ENCODE measurements at places on chromosomes 7 and 10.
A peak's percentile ranks its signal among the peaks of the same experiment; 100 is the strongest.

DNA sequence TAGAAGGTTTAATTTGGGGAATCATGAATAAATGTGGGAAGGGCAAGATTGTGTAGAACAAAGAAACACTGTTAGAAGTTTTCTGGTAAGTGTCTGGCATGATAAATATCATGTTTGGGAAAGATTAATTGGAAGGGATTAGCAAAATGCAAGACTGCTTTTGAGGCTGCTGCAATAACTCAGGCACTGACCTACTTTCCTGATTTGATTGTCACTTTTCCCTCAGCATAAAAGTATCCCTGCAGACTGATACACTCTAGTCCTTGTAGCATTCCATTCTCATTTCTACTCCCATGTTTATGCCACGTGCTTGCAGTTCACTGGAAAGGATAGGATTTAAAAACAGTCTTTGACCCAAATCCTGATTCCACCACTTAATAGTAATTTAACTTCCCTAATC is 303.3 kb upstream of the SEMA3A start:
- no peak for DNase-seq

DNA sequence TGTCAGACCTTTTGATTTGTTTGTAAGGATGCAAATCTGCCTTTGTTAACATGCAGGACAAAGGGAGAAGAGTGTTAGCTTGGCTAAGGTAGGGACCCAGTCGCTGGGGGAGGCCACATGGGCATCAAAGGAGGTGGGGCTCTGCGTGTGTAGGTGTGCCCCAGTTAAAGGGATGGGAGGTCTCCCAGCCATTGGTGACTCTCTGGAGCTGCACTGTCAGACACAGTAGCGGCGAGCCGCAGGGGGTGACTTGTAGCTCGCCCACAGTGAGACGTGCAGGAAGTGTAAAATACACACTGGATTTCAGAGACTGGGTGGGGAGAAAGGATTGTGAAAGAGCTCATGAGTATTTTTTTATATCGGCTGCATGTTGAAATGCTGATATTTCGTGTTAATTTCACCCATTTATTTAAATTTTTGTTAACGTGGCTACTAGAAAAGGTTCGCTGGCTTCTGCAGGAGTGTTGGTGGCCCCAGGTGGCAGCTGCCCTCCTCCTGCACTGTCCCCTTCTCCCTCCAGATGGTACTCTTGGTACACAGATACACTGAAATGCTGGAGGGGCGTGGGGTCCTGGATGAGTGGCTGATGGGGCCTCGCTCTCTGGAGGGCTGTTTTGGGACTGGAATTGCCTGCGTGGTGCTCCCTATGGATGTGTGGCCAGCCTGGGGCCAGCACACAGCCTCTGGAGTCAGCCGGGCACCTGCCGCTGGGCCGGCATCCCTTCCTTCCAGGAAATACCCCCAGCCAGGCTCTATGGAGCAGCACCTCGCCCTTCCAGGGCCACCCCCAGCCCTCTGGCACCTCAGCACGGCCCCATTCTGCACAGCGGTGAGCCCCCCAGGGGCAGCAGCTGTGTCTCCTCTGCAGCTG is 59.2 kb downstream of the LHPP start:
- DNase-seq = peak; percentile 89

- peak; percentile 80 for DNase-seq
Observed at GRCh38 chr7:45026984-45027773, 27.2 kb downstream of the CCM2 start.

GRCh38 chr7:137789215-137789882 is 57.4 kb downstream of the DGKI start:
- DNase-seq = no peak

DNA sequence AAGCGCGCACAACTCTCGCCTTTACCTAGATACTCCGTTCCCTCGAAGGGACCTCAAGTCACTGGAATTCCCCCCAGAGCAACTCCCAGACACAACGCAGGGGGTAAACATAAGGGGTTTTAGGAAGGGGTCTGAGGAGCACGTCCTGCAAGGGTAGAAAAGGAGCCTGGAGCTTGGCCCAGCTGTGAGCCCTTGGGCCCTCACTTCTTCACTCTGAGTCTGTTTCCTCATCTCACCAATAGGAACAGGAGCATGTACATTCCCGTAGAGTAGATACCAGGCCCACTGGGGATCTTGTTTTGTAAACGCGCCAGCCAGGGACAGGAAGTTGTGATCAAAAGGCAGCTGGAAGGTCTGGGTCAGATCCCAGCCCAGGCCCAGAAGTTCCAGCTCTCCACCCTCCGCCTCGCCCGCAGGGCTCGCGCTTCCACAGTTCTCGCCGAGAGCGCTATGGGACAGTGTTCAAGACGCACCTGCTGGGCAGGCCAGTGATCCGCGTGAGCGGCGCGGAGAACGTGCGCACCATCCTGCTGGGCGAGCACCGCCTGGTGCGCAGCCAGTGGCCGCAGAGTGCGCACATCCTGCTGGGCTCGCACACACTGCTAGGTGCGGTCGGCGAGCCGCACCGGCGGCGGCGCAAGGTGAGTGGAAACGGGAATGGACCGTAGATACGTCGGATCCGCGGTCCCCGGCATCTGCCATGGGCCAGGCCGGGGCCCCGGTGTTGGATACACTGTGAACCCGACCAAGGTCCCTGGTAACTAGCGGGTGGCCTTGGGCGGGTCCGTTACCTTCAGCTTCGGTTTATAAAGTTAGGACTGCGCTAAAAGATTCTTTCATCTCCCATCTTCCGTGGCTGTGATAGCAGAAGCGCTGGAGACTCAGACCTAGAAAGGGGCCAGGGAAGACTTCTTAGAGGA is 1.3 kb downstream of the CYP26C1 start:
- no peak for DNase-seq

DNA sequence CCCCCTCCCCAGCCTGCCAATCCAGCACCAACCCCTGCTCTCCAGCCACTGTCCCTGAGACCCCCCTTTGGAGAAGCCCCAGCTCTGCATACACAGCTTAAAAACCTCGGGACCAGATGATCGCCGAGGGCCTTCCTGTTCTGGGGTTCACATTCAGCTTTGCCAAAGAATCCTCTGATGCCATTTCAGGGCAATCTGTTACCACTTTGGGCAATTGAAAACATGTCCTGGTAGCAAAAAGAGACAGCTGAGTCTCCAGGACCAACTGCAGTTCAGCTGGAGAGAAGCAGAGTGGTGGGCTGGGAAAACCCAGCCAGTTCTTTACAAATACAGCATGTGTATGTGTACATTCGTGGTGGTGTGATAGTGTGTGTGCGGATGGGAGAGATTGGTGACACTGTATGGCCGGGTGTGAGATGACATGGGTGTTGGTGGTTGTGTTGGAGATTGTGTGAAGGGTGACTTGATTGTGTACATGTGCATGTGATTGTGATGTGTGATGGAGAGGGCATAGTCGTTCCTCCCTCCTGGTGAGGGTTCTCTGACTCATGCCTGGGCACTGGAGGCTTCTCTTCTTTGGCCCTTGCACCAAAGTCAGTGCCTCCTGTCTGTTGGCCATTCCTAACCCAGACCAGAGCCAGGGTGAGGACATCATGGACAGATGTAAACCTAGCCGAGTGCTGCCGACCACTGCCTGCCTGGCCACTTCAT is 48.5 kb upstream of the AQP1 start:
- no peak for DNase-seq

GRCh38 chr7:66170309-66171231 is 34.6 kb upstream of the TPST1 start:
- DNase-seq = no peak

All from inflammatory macrophage (primary cell).